ENCODE measurements at places on chromosomes 7 and 10.

DNA sequence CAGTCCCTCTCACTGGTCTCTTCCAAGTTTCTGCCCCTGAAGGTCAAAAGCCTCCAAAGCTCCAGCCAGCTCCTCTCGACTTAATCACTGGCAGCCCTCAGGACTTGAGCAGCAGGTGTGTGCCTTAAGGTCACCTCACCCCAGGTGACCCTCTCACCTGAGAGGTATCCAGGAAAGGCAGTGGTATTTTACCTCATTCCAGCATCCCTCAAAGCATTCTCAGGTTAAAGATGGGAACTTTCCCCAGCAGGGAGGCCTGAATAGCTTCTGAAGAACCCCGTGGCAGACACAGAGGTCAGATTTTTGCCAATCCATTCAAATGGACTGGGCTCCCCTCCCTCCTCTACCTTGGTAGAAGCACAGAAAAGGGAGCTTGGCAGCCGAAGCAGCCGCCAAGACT lies 148.2 kb downstream of the GFRA1 start:
- DNase-seq: no peak

GRCh38 chr10:113300617-113301016 lies 252.2 kb upstream of the HABP2 start:
- DNase-seq: no peak

- DNase-seq: peak; percentile 84
Measured at GRCh38 chr7:130297628-130298543, 4.9 kb downstream of the CPA4 start.

DNA sequence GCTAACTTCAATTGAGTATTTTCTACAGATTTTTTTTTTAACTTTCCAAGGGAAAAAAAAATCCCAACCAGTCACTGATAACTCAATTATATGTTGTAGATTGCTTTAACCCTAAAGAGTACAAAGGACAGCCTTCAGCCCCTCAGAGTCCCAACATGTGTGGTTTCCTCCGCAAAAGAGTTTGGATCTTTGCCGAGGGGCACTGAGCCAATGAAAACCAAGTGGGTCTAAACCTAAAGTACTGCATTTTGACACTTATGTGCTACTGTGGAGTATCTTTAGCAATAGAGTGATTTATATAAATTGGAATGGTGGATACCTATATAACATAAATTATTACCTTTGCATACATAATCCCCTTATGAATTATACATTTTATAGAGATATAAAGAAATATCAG lies 91.5 kb downstream of the SEMA3D start:
- peak; percentile 26 for DNase-seq

DNA sequence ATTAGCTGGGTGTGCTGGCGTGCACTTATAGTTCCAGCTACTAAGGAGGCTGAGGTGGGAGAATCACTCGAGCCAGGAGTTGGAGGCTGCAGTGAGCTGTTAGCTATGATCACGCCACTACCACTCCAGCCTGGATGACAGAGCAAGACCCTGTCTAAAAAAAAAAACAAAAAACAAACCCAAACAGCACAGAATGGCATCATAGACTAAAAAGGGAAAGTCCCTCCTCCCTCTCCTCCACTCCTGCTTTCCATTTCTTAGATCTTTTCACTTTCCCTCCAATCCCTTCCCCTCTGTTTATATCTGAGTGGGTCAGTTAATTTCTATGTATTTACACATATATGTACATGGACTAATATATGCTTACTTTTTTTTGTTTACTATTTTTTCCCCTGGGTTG lies 10.4 kb upstream of the PIP4K2A start:
- DNase-seq: no peak

DNA sequence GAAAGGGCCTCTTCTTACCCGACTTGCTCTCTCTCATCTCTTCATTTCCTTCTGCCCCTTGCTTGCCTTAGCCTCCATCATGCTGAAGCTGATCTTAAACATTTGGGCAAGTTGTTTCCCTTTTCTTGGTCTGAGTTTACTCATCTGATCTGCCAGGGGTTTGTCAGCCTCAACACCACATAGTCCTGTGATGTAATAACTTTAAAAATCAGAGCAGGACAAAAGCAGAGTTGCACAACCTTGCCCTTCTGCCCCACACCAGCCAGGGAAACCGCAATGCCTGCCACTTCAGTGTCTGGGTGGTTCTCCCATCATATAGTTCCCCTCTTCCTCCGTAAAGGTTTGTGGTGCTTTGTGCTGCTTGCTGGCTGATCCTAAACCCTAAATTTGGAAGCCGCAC lies 9.9 kb upstream of the LIPM start:
- DNase-seq: no peak

DNA sequence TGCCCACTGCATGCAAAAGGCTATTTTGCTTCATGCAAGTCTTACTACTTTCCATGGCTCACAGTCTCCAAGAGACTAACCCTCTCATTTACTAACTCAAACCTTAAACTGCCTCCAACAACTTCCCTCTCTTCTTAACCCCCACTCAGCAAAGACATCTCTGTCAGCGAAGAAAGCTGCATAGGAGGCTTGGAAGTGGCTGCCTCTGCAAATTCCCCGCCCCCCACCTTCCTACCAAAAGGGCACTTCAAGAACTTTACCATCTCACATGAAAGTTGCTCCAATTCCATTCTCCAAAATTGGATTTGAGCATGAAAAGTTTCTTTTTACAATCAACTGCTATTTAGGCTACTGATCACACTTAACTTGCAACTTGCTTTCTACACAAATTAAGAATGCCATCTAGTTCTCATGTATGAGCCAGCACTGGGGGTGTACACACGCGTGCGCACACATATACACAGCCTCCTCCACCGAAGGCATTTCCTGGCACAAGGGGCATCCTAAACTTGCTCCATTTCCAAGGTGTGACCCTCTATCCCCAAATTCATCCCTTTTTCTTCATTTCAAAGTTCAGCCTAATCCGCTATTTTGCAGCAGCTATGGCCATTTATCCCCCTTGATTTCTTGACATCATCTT lies 1.8 kb downstream of the CCDC6 start:
- no peak for DNase-seq

GRCh38 chr10:36801660-36802059 lies 323.7 kb upstream of the ANKRD30A start:
- no peak for DNase-seq

DNA sequence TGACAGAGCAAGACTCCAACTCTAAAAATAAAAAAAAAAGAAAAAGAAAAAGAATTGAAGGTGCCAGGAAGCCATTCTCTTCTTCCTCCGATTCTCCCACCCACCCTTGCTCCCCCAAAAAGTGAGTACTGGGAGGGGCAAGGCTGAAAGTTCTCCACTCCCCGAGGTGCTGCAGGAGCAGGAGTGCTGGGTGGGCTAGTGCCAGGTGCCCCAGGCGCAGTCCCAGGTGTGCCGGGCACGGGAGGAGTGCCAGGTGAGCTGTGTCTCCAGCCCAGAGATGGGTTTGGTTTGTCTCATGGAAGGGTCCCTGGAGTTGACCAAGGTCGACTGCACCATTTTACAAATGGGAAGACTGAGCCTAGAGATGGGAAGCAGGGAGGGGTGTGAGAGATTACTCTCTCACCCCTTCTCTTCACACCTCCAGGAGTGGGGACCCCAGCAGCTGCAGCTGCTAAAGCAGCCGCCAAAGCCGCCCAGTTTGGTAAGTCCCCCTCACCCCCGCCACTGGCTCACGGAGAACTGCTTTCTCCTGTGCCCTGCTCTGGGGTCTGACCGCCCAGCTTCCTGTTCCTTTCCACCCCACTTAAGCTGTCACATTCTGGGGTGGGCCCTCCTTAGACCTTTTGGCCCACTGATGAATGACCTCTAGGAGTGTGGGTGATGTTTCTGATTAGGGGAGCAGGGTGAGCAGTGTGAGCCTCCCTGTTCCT lies 26.2 kb upstream of the LIMK1 start:
- DNase-seq: no peak

GRCh38 chr10:13759168-13759567 lies 172.4 kb downstream of the PRPF18 start:
- DNase-seq: peak; percentile 80

DNA sequence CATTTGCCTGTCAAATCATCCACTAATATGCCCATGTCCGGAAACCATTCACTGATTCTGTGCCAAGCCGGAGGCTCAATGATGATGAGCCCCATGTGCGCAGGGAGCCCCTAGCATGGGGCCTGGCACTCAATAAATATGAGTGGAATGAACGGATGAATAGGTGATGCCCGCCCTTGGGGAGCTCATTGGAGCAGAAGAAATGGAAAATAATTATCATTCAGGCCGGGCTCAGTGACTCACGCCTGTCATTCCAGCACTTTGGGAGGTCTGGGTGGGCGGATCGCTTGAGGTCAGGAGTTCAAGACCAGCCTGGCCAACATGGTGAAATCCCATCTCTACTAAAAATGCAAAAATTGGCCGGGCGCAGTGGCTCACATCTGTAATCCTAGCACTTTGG lies 11.0 kb downstream of the RHBDD2 start:
- peak; percentile 51 for DNase-seq

DNA sequence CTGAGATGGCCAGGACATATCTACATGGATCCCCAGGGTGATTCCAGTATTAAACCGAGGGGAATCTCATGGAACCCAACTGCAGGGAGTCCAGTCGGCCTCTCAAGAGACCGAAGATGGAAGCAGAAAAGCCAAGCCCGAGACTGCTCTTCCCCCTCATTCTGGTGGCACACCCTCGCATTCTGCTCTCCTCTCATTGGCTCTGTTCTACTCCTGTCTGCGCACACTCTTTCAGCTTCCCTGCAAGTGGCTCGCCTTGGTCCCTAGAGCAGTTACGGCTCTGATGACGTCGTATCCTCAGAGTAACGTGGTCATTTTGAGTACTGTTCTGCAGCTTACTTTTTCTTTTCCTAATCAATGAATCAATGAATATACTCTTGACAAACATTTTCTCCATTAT lies 72.6 kb upstream of the RHEB start:
- no peak for DNase-seq

GRCh38 chr10:70830164-70830563 lies 14.4 kb downstream of the SGPL1 start:
- DNase-seq: peak; percentile 45

GRCh38 chr10:77493851-77494261 lies 143.8 kb downstream of the KCNMA1 start:
- DNase-seq: no peak

DNA sequence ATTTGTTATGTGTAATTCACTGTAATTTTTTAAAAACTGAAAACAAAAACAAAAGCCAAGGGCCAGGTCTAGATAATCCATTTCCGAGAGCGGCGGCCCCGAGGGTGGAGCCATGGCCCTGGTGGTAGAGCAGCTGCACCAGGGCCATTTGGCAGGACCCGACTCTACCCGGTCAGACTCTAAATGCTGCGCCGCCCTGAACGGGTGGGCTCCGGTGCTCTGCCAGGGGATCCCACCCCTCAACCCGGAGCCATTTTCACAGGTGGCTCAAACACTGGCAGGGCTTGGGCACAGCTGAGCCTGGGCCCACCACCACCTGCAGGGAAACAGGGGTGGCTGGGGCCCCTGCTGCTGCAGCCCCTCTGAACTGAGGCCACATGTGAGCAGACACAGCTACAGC lies 56.9 kb downstream of the DPYSL4 start:
- DNase-seq: no peak

DNA sequence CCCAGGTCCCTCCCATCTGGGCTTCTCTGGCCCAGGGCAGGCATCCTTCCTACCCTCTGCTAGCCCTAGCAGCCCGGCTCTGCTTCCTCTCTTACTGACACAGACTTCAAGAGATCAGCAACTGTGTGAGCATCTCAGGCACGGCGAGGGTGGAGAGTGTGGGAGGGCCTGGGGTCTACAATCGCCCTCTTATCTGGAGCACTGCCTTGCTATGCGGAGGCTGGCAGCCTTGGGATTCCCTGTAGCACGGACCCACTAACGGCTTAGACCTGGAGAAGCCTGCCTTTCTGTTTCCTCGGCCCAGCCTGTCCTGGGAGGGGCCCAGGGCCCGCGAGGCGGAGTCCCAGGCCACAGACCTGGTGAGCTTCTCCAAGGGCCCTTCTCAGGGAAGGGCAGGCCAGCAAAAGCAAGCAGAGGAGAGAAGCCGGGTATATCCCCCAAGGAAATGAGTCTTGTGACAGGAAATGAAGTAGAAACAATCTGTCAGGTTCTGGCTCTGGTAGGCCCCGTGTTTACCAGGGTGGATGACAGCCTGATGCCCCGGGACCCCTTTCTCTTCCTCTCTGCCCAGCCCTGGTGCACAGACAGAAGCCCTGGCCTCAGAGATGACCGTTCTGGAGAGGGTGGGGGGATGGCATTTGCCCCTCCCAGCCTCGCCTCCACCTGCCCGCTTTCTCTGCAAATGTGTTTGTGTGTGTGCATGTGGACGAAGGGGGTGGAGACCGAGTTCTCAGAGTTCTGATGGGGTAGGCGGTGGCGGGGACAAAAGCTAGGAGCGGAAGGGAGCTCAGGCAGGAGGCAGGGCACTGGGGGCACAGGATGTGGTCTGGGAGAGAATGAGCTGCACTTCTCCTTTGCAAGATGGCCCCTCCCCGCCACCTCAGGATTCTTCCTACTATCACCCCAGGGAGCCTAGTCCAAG lies 2.5 kb downstream of the LRCH4 start:
- DNase-seq: no peak

- peak; percentile 28 for DNase-seq
Measured at GRCh38 chr7:29288181-29289091, 93.9 kb downstream of the CHN2 start.

GRCh38 chr10:48290286-48290685 lies 15.8 kb upstream of the FRMPD2 start:
- DNase-seq: no peak

- peak; percentile 5 for DNase-seq
Measured at GRCh38 chr7:14125998-14126397, 136.5 kb upstream of the ETV1 start.

GRCh38 chr10:26574783-26575182 lies 122.7 kb upstream of the PDSS1 start:
- DNase-seq: no peak

DNA sequence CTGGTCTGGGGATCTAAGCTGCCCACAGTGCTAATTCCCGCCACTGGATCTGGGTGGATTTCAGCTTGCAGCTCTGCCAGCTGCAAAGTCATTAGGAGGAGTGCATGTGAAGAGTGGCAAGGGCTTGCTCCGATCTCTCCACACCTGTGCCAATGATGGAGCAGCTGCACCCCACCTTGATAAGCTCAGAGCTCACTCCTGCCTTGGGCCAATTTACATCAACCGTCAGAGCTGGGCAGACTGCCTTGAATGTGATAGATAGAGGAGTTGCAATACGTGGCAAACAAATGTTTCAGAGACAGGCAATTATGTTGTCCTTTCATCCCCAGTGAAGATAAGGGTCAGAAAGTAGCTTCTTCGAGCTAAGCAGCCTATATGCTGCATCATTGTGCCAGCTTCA lies 379.9 kb downstream of the SH2D4B start:
- no peak for DNase-seq

DNA sequence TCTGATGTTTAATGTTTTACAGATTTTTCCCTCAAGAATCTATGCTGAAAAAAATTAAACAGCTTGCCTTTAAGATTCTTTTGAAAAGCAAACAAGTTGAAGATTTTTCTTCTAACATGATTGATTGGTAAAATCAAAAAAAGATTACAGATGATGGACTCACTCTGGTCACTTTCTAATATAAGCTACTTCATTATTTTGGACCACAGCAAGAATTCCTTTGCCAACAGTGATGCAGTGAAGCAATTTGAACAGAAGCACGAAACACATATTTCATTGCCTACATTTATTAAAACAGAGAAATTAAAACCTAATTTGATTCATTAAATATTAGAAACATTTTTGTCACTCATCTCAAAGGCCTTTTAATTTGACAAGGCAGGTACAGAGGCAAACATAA lies 82.1 kb upstream of the SGCE start:
- DNase-seq: no peak
